ENCODE measurements at places on chromosomes 2 and 18.
A peak's percentile ranks its signal among the peaks of the same experiment; 100 is the strongest.

GRCh38 chr18:63074981-63075404 is 244.6 kb downstream of the BCL2 start:
- DNase-seq, result peak; percentile 33

GRCh38 chr18:34222307-34223163 is 2.2 kb downstream of the NOL4 start:
- no peak for DNase-seq

DNA sequence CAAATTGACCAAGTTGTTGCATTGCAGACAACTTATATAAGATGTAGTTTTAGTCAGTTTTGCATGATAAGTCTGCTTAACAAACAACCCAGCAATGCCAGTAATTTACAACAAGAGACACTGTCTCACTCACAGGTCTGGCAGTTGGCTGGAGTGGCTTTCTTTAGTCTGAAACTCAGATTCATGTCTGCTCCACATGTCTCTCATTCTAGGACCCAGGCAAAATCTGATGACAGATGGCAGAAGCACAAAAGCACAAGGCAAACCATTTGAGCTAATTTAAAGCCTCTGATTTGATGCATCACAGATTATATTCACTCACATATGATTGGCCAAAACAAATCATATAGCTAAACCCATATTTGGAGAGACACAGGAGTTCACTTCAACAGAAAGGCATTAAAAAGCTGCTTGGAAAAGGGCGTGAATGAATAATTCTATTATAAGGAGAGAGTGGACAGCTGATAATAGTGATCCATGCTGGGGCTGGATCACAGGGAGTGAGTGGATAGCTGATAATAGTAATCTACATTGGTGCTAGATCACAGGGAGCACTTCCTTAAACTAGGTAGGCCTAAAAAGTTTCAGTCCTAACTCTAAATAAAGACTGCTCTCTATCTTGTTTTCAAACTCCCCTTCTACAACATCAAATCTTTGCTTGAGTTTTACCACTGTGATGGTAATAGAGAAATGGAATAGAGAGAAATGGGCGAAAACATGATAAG is 593.2 kb upstream of the ZNF804A start:
- DNase-seq, result no peak

- DNase-seq, result no peak
Measured at GRCh38 chr2:101082998-101083397, 68.2 kb downstream of the TBC1D8 start.

DNA sequence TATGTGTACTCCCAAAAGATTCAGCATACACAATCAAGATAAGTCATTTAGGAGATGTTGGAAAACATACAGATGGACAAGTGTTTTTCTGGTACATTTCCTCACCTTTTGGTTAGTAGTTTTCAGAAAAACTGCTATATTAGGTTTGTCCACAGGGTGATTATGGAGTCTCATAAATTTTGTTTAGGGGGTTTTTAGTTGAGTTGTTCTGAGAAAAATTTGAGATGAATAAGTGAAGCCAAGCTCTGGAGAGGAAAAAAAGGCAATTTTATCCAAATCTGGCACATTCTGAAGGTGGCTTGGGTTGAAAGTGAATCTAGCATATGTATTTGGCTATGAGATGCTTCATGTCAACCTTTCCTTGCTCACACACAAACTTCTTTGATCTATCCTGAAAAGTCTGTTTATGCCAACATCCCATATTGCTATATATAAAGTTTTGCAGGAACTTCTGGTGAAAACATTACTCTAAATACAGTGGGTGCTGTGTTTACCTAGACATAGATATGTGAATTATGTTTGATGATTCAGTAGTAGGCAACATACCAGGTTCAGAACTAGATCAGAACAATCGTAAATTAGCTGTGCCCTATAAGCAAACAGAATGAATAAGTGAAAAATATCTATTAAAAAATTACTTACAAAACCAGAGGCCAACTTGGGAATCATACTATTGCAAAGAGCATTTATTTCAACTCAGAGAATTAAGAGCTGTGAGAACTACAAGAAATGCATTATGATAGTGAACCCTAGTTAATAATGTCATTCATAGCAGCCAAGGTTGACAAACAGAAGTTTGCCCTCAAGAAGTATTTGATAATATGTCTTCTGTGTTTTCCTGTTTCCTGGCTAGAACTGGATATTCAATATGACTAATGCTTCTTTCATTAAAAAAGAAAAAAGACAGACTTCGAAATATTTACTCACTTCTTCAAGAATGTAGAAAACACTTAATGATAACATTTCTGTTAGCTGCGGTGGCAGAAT is 552.0 kb downstream of the IRS1 start:
- no peak for DNase-seq
